Cerebellar nuclear complex (tissue), 1 donor: ENCODE measurements at places on chromosomes 1 and 21.

- no peak for DNase-seq
These were observed 545 bp downstream of the PATJ start for GRCh38 chr1:61742620-61743430.

DNA sequence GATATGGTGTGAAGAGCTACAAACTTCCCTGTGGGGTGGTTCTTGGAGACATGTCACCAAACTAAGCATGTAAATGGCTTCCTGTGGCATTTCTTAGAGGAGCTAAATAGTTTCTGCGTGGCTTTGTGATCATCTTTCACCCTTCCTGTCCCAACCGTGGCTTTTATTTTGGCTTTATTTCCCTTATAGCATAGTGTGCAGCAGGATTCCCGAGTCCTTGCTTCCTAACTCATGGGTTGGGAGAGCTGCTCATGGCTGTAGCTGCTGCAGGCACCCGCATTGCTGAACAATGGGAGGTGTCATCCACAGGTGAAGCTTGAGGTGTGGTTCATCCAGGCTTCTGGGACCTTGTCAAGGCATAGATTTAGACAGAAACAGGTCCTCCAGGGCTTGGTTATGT, 192.0 kb downstream of the SDCCAG8 start:
- DNase-seq, result no peak

GRCh38 chr1:248853663-248854375, 5.1 kb downstream of the ZNF692 start:
- no peak for DNase-seq

DNA sequence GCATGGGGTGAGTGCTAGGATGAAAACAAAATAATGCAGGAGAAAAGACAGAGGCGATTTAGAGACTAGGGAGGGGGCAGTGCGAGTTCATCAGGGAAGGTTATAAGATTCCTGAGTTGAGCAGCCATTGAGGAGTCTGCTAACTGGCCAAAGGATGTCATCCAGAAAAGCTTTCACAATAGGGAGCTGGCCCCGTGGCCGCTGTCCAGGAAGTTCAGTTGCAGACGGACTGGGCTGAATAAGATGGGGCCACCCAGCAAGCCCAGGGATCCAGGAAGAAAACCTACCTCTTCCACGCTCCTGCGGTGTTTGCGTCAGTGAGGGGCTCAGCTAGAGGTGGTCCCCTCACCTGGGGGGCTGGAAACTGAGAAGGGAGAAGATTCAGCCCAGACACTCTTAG, 4.0 kb upstream of the PKP1 start:
- no peak for DNase-seq

- no peak for DNase-seq
These were observed 346.6 kb upstream of the RUNX1 start for GRCh38 chr21:35395728-35396127.

- DNase-seq, result no peak
These were observed 1.7 kb upstream of the VWA1 start for GRCh38 chr1:1433804-1434130.

DNA sequence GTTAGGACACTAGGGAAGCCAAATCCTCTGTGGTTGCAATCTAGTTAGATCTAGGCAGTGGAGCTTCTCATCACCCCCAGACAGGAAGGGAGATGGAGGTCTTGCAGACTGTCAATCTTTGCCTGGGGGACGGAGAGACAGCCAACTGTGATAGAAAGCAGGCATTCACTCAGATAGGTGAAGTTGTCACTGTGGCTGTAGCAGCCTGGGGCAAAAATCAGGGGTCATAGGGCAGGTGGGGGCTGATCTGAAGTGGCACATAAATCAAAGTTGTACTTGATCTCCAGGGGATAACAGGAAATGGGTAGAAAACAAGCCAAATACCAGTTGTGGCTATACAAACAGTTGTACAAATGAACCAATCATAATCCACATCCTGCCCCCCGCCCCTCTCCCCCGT, 620.9 kb upstream of the USP24 start:
- no peak for DNase-seq
